ENCODE measurements at places on chromosomes 2 and 18.

DNA sequence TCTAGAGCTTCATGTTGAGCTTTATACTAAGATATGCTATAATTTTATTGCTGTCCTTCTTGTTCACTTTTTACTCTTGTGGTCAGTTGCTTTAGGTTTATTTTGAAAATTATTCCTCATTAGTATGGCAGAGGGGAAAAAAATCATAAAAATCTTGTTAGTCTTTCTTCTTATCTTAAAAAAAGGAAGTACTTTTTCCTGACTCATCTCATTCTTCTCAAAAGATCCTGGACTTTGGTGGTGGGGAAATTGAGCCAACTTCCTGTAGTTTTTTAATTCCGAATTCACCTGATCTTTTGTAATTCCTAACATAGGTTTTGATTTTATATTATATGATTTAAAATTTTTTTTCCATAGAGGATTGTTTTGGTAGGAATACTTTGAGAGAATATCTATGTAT, 3.8 kb downstream of the SLC4A1AP start:
- no peak for DNase-seq

DNA sequence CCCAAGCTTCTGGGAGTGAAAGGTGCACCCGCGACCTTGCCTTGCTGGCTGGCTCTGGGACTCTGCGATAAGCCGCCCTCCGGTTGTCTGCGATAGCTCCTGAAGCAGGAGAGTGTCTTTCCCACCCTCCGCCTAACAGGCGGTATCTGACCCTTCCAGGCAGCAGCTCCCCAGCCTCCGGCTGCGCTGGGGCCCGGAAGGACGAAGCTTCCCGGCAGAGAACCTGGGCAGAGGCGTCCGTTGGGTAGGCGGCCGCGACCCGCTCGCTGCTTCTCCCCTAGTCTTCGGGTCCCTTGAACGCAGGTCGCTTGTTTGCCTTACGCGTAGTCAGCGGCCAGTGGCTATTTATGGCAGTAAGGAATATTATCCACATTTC, 446 bp upstream of the RHBDD1 start:
- DNase-seq, result no peak

GRCh38 chr2:113832795-113833290, 57.0 kb upstream of the ACTR3 start:
- no peak for DNase-seq

GRCh38 chr2:205177546-205177945, 504.8 kb upstream of the NRP2 start:
- DNase-seq, result no peak

DNA sequence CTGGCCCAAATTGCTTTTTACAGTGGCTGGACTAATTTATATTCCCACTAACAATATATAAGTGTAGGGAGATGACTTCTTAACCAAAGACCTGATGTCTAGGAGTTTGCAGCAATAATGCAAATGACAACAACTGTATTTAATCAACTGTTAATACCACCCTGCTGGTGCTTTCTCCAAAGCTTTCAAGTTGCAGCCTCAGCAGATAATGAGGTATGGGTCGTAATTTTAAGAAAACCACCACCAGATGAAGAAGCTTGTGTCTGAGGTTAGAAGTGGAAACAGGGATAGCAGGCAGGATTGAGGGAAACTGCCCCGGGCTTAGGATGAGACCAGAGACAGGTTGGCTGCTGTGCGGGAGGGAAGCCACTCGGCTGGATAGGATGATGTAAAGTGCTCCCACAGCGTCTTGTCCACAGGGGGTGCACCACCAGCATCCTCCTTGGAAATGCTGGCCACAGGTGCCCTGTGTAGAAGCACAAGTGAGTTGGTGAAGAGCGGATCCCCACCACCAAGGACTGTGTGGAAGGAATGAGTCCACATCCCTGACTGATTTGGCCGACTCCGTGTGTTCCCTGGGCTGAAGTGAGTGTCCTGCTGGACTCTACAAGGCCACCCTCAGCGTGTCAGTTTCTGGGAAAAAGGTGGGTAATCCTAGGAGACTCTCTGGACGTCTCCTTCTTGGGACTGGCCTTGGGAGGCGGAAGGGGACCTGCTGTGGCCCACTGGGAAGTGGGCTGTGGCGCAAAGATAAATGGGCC, 76.1 kb upstream of the SMAD2 start:
- DNase-seq, result no peak

GRCh38 chr18:22539051-22539765, 121.5 kb upstream of the CTAGE1 start:
- no peak for DNase-seq

- no peak for DNase-seq
Measured at GRCh38 chr2:195871326-195871725, 197.3 kb downstream of the DNAH7 start.

DNA sequence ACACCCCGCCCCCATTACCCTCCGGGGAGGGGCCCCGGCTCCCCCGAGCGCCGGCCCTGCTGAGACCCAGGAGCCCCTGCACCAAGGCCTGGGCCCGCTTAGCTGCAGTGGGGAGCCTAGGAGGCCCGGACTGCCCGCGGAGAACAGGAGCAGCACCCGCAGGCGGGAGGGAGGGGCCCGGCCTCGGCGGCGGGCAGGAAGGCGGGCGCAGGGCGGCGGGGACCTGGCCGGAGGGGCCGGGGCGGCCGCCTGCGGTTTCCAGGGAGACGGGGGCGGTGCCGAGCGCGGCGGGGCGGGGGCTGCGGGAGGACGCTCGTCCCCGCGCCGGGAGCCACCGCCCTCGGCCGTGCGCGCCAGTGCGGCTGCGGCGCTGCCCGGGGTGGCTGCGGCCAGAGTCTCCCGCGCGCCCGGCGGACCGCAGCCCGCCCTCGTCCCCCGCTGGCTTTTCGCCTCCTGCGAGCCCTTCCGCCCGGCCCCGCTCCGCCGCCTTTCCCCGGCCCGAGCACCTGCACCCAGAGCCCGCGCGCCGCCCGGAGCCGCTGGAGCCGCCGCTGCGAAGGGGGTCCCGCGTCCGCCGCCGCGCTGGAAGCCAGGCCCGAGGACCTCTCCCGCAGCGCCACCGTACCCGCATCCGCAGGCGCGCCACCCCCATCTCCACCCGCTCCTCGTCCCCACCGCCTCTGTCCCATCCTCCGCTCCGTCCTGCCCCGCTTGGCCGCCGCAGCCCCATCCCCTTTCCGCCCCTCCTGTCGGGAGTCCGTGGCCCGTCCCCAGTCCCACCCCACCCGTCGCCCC, 17.2 kb downstream of the GPC1 start:
- DNase-seq, result peak; percentile 18

DNA sequence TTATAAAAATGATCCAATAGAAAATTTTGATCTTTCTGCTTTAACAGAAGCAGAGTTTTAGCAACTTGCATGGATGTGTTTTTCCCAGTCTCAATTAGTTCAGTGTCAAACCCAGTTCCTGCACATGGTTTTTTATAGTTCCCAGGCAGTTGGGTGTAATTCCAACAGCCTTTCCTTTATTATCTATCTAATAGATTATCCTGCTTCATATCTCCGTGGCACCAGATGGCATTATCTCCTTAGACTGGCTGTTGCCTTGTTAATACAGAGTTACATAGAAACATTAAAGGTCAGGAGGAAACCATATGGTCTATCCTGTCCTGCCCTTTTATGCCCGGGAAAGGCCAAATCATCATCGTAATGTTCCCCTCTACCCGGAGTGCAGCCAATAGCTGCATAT, 400.9 kb upstream of the SMIM21 start:
- no peak for DNase-seq

GRCh38 chr18:22342625-22343024, 75.1 kb downstream of the CTAGE1 start:
- DNase-seq, result peak; percentile 59

- DNase-seq, result peak; percentile 42
Measured at GRCh38 chr2:17757321-17757720, 3.4 kb downstream of the GEN1 start.

- DNase-seq, result peak; percentile 50
Measured at GRCh38 chr2:156430980-156431358, 5.2 kb upstream of the GPD2 start.

- peak; percentile 85 for DNase-seq
Measured at GRCh38 chr18:58581265-58581664, 47.6 kb downstream of the ALPK2 start.

DNA sequence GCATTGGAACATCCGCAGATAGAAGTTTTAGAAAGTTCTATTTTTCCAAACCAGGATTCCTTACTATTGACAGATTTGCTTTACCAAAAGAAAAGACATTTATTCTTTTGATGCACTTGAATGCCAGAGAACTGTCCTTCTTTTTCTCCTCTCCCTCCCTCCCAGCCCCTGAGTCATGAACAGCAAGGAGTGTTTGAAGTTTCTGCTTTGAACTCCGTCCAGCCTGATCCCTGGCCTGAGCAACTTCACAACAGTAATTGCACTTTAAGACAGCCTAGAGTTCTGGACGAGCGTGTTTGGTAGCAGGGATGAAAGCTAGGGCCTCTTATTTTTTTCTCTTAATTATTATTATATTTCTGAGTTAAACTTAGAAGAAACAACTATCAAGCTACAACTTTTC, 33.6 kb downstream of the APCDD1 start:
- DNase-seq, result no peak

- DNase-seq, result no peak
Measured at GRCh38 chr2:162118166-162119031, 33.6 kb downstream of the GCG start.

DNA sequence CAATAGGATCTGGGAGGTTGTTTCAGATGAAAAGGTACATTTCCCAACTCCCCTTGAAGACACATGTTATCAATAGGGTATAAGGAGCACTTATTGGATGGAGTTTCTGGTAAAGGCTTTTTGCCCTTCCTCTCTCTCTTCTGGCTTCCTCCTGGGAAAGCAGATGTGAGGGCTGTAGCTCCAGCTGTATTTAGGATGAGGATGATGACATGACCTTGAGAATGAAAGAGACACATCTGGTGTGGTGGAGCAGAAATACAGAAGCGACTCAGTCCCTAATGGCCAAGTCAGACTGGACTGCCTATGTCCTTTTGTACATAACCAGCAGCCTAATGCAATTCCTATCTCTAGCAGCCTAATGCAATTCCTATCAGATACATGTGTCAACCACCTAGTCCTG, 100.9 kb upstream of the NXPH2 start:
- DNase-seq, result no peak

GRCh38 chr2:208279236-208279635, 13.2 kb downstream of the PIKFYVE start:
- no peak for DNase-seq

GRCh38 chr2:186558512-186559276, 31.2 kb upstream of the ITGAV start:
- no peak for DNase-seq

- peak; percentile 1 for DNase-seq
Measured at GRCh38 chr2:85222792-85223191, 89.6 kb downstream of the TCF7L1 start.

DNA sequence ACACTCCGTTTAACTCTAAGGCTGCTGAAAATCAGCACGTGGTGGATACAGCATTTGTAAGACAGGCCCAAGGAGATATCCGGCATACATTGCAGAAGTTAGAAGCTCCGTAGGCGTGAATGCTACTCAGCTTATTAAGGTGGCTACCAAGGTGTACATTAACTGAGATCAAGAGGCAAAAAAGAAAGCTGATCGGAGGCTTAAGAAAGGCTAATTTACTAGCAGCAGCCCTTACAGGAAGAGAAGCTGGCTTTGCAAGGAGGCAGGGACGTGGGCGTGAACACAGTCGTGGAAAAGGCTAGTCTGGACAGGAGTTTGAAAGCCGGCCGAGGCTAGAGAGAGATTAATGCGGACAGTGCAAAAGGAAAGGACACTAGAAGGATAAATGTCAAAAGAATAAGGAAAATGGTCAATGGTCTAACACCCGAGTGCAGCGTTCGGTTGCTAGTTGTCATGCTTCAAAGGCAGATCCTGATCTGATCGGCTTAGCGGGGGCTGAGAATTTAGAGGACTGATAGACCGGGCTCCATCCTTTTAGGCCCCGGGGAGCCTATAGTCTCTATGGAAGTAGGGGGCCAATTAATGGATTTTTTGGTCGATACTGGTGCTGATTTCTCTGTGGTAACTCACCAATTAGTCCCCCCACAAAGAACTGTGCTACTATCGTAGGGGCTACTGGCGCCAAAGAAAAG, 45.6 kb upstream of the SELENOI start:
- peak; percentile 71 for DNase-seq

GRCh38 chr2:3217646-3218045, 160.0 kb downstream of the EIPR1 start:
- DNase-seq, result no peak

GRCh38 chr2:3754280-3754679, 50.9 kb downstream of the DCDC2C start:
- DNase-seq, result no peak

- no peak for DNase-seq
Measured at GRCh38 chr2:33589444-33589843, 9.7 kb downstream of the FAM98A start.

GRCh38 chr18:58491773-58492752, 136.8 kb downstream of the ALPK2 start:
- no peak for DNase-seq

DNA sequence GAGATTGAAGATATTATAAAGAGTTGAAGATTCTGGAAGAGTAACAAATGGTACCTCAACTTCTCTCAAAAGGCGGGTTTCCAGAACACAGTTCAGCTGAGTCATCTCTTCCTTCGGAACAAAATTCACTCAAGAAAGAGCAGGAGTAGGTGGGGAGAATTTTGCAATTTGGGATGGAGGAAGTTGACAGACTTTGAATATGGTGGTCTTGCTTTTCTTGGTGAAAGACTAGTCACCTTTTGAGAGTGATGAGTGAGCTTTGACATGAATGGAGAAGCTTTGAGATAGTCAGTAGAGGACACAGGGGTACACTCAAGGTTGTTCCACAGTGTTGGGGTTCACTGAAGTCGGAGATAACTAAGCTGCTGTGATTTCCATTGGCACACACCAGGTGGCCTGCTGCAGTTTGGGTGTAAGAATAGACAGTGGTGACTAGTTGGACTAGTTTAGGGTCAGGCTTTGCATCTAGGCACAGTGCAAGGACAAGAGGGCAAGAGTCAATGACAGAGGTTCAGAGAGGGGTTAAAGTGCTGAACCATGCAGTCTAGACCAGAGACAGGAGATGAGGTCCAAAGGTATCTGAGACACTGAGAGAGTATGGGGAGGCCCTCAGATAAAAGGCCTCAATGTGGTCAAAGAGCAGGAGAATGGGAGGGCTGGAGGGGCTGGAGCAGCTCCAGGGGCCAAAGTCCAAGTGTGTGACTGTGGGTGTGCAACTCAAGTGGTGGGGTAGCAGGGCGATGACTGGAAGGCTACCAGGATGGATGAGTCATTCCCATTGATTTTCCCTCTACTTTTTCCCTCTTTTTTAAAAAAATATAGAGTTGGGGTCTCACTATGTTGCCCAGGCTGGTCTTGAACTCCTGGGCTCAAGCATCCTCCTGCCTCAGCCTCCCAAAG, 7.7 kb downstream of the CCL20 start:
- DNase-seq, result no peak

DNA sequence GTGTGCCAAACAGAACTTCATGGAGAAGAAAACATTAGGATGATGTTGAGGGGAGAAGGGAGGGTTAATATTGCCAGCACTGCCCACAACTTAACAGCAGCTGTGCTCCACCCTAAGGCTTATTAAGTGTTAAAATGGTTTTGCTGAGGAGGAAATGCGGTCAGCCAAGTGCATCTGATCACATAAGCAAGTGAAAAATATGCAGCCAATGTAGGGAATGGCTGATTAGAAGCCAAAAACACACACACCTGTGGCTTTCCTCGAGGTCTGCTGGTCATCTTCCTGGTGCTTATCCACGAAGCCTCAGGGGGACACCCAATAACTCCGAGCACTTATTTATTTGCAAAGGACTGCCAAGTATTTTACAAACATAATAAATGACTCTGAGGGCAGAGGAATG, 66.3 kb upstream of the GPR45 start:
- DNase-seq, result no peak
